H1 (cell line): ENCODE measurements at places on chromosomes 4 and X. TPM values are rescaled to one million over a fixed set of nuclear protein-coding genes. Genes with fewer than 3 reads are reported as not detected.

The HSD17B13 gene
- total RNA-seq = 0.13 TPM in 1 of 2 replicates, not detected in the other

The PHOX2B gene
- not detected in 2 replicates for total RNA-seq

The QRFPR gene
- 0.88 and 1.0 TPM in 2 replicates for total RNA-seq

The RASSF6 gene
- total RNA-seq = 0.28 and 0.44 TPM in 2 replicates

The PPEF2 gene
- not detected in 2 replicates for total RNA-seq

The ACTRT1 gene
- not detected in 2 replicates for total RNA-seq

The ARHGAP36 gene
- total RNA-seq = 0.32 and 0.63 TPM in 2 replicates

The VCX3B gene
- not detected in 2 replicates for total RNA-seq

The PGRMC2 gene
- 79.5 and 85.3 TPM in 2 replicates for total RNA-seq

The NAA11 gene
- total RNA-seq = not detected in 2 replicates

The TMEM144 gene
- total RNA-seq = 1.6 and 2.6 TPM in 2 replicates

The GAGE2A gene
- not detected in 2 replicates for total RNA-seq

The DCAF4L1 gene
- total RNA-seq = 0.15 and 0.17 TPM in 2 replicates

The ANKRD17 gene
- total RNA-seq = 87.1 and 93.7 TPM in 2 replicates
